ENCODE measurements at places on chromosomes 6 and 20.

GRCh38 chr20:51968151-51968550 lies 165.8 kb upstream of the SALL4 start:
- no peak for DNase-seq

DNA sequence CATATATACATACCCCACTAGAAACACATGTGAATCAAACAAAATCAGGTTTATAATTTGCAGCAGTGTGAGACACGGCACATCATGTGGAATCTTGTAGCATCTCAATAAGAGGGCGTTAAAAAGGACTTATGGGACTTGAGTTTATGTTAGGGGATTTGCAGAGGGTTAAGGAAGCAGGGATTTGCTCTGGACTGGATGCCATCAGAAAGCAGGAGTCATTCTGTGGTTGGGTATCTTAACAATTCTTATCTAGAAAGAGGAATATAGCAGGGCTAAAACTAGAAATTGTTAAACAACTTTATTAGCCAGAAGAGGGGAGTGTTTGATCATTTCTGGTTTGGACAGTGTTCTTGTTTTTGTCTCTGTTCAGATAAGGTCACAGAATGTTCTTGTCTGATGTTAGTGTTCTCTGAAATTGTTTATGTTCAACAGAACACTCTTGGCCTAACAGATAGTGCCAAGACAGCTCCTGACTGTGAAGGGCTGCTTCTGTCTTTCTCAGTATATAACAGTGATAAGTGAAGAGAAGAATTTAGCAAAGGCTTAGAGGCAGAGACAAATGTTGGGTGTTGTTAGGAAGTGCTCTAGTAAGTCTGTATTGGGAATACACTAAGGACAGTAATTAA lies 39.2 kb downstream of the LIN28B start:
- DNase-seq = no peak

GRCh38 chr20:59811681-59812171 lies 121.7 kb downstream of the SYCP2 start:
- no peak for DNase-seq

DNA sequence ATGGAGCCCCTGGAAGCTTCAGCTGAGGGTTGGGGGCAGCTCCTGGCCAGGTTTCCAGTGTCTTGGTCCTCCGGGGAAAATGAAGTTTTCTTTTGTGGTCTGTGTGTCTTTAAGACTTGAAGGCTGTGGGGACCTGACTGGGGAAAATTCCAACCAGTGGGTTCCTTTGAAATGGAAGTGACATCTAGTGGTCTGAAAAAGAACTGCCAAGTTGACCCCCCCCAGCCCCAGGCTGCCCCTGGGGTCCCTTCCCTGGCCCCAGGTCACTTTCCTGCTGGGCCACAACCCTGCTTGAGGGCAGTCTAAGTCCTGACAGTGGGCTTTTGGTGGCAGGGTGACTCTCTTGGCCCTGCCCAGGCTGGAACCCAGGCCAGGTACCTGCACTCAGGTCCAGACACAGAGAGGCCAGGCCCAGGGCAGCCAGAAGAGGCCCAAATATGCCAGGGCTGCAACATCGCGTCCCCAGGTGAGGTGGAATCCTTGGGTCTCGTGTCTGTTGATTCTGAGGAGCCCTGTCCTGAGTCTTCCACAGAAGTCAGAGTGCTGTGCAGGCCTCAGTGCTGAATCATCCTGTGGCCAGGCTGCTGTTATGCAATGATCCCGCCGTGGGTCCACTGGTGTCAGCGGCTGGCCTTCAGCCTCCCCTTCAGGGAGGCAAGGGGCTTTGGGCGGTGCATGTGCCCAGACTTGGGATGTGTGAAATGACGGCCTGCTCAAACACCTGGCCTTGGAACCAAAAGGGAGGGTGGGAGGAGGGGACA lies 68.4 kb downstream of the VEGFA start:
- DNase-seq = no peak

DNA sequence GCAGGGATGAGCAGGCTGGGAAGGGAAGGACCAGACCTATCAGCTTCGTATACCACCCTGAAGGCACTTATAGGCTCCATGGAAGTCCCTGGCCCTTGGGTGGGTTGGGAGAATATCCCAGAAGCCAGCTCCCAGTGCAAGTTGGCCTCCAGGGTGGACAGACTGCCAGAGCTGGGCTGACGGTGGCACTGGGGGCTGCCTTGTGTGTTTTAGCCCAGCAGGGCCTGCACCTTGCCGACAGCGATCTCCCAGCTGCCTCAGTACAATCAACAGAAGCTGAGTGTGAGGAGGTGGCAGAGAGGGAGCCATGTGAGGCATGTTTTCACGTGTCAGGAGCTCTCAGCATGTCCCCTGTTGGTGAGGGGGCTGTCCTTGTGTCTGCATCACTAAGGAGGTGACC lies 159.5 kb downstream of the VEGFA start:
- DNase-seq = no peak

DNA sequence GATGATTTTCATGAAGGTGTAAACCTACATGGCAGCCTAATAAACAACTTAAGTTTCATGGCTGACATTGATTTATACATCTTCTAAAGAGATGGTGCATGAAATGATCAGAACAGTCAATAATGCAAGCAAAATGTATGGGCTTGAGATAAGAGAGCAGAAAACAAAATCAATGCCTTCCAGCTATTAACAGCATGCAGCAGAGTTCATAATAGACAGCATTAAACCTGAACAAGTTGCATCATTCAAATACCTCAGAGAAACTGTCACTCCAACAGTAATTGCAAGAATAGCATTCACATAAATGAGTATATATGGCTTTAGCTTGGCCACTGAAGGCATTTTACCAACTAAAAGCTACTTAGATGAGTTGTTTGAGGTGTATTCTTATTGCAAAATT lies 319.6 kb upstream of the ARID1B start:
- DNase-seq = no peak

DNA sequence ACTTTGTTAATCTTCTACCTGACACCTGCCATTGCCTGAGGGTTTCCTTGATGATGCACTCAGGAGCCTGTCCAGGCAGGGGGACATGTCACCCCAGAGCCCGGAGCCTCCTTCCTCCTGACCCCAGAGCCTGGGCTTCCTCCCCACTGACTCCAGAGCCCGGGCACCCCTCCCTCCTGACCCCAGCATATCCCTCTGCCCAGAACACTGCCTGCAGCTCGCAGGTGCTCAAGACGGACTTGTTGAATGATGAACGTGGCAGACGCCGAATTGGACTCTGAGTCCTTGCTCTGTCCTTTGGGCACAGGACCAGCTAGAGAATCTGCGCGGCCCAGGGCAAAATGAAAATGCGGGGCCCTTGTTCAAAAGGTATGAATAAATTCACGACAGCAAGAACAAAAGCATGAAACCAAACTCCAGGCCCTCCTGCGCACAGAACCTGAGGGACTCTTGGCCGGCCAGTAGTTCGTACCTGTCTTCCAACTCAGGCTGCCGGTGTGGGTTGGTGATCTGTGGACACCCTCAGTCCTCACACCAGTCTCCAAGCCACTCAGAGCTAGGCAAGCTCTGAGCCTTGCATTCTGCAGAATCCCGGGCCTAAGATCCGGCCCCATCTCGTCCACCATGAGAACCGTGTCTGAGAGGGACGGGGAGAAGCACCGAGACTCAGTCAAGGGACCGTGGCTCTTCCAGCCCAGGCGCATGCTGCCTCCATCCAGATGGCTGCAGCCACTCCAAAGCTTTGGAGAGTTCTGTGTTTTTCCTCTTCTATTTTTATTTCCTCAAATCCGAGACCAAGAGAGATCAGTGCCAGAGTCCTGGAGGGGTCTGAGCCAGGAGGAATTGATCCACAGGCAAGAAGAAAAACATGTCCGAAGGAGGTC lies 104.7 kb downstream of the BMP7 start:
- DNase-seq = no peak

DNA sequence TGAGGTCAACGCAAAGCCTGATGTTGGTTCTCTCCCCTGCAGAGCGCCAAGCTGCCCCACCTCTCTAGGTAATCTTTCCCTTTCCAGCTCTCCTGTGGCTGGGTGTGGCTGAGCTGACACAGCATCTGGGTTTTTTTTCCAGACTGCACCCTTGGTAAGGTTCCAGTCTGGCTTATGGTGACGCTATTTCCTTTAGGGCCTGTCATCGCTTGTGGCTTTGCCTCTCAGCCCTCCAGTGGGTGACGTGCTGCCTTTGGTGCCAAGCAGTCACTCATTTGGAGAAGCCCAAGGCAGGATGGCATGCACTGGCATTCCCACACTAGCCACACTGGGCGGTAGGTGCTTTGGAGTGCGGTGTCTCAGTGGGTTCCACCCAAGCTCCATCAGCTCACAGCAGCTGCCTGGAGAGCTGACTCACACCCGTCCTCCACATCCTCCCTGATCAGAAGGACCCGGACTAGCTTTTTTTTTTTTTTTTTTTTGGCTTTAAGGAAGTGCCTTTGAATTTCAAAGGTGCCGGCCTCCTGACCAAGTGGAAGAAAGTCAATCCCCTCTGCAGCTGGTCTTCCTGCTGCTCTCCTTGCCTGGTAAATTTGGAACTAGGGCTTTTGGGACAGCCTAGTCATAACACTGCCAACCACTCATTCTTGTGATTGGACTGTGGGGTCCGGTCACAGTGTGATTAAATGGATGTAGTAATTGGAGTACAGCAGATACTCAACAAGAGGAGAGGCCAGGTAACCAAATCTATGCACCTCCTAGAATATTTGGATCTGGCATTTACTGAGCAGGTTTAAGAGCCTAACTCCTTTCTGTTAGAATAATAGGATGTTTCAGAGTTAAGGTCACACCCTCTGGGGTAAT lies 153.6 kb downstream of the CD83 start:
- DNase-seq = no peak

DNA sequence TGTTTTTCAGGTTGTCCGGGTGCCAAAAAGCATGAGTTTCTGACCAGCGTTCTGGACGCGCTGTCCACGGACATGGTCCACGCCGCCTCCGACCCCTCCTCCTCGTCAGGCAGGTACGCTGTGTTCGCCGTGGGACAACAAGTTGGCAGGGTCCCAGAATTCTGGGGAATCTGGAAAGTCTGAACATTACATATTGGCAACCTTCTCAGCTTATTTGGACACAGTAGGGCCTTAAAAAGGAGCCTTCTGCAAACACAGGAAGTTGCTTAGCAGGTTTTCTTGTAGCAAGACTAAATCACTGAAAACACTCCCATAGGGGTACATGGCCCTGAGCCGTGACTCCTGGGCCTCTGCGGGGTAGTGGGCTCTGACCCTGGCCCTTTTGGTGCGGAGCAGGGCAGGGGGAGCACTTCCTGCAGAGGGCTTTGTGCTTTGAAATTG lies 209.7 kb downstream of the SMOC2 start:
- peak; percentile 48 for DNase-seq

DNA sequence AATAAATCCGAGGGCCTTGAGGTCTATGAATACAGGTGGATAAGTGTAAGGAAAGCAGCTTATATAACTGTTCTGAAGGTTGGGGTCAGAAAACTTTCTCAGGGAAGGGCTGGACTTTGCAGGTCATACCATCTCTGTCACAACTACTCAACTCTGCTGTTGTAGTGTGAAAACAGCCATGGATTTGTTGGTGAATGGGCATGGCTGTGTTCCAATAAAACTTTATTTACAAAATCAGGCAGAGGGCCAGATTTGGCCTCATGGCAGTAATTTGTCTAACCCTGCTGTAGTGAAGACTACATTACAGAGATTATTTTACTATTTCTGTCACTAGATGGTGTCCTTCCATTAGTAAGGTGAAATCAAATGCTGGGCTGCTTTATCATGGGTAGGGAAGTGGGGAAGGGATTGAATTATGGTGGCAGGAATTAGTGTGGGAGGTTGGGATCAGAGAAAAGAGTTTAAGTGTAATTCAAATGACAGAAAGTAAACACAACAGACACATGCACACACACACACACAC lies 409.6 kb upstream of the CHD6 start:
- no peak for DNase-seq

All from urinary bladder (tissue), 4 donors.